ENCODE measurements at places on chromosomes 3 and 15.

DNA sequence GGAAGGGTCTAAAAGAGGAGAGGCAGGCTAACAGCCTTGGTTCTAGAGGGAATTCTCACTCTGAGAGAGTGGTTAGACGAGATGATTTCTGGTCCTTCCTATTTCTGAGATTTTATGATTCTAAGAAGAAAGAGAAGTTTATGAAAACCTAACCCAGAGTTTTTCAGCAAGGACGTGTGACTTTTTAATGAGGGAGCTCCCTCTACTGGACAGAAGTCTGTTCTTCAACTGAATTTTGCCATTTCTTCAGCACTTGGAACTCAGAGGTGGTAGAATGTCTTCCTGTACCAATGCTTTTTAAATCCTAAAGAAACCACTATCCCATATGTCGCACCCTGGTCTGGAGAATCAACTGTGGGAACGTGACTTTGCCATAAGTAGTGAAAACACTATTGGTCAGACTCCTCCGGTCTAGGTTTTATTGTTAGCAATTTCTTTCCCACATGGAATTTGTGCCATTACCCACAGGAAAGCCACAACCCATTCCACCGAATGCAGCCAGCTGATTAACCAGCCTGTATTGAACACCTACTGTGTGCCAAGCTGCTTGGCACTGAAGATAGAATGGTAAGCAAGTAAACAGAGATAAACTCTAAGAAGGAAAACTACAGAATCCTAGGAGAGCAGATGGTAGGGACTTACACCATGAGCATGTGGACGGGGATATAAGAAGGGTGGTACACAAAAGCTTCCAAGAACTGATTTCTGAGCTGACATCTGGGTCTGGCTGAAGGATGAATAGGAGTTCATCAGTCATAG is 199.5 kb upstream of the LMCD1 start:
- no peak for DNase-seq

DNA sequence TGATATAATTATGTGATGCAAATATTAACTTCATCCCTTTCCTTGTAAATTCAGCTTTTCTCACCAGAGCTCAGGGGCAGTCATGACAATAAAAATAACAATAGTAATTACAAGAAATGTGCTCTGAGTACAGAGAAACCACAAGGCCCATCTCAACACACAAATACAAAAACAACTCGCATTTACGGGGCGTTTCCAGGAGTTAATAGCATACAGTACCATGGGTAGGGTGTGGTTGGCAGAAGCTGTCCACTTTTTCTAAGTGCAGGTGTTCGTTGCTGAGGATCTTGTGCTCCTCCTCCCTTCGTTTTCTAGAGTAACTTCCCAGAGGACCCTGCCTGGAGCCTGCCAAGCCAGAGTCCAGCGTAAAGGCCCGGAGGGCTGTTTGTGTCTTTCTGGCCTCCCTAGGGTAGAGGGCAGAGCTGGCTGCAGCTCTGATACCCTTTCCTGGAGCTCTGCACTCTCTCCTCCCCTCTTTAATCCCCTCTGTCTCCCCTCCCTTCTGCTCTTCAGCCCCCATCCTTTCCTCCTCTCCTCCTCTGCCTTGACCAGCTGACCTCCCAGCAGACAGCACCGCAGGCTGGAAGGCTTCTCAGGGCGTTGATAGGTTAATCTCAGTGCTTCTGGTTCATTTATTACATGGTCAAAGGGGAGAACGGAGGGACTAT is 11.4 kb downstream of the SEMA3G start:
- no peak for DNase-seq

DNA sequence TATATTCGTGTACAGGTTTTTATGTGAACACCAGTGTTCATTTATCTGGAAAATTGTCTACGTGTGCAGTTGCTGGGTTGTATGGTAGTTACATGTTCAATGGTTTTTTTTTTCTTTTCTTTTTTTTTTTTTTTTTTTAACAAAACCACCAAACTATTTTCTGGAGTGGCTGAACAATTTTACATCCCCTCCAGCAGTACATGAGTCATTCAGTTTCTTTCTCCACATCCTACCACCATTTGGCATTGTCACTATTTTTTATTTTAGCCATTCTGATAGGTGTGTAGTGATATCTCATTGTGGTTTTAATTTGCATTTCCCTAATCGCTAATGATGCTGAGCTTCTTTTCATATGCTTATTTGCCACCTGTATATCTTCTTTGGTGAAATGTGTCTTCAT is 256.3 kb upstream of the EOMES start:
- no peak for DNase-seq

GRCh38 chr3:41106691-41107090 is 92.6 kb upstream of the CTNNB1 start:
- no peak for DNase-seq

GRCh38 chr3:2898591-2899353 is 211.4 kb downstream of the IL5RA start:
- DNase-seq: no peak

Data from stimulated activated CD4-positive, alpha-beta T cell treated with anti-CD3 and anti-CD28 coated beads, Interleukin-12 subunit alpha, Interleukin-12 subunit beta, amount 100 ng/mL, for 4 hours (primary cell).